ENCODE measurements at places on chromosomes 16 and 17.

DNA sequence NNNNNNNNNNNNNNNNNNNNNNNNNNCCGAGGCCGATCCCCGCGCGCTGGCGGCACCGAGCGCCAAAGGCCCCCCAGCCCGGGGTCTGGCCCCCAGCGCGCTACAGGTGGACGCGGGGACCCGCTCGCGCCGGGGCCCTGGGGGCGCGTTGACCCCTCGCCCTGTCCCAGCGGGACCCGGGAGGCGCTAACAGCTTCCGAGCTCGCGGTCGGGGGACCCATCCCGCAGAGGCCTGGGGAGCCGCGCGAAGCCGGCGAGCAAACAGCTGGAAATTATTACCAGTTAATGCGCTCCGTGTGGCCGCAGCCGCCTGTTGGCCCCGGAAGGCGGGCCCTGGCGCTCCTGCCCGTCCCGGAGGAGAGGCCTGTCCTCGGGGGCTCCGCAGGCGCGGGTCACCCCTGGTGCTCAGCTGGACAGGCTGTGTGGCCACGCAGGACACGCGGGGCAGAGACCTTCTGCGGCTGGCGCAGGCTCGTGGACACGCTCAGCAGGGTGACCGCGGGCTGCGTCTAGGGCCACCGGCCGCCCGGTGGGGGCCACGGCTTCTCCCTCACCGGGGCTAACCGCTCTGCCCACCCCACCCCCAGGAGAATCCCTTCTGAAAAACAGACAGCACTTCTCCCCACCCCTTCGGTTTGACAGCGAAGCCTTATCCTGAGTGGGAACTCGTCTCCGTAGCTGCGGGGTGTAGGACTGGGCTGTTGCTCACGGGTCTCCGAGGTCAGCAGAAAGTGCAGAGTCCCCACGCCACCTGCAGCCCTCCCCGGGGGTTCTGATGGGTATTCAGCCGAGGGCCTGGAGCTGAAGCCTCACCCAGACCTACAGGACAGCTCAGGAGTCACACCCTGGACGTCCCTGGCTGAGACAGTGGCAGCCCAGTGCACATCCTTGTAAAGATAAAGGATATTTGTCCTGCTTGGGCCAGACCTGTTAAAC, 138.7 kb upstream of the RPH3AL start:
- DNase-seq, result peak; percentile 19

DNA sequence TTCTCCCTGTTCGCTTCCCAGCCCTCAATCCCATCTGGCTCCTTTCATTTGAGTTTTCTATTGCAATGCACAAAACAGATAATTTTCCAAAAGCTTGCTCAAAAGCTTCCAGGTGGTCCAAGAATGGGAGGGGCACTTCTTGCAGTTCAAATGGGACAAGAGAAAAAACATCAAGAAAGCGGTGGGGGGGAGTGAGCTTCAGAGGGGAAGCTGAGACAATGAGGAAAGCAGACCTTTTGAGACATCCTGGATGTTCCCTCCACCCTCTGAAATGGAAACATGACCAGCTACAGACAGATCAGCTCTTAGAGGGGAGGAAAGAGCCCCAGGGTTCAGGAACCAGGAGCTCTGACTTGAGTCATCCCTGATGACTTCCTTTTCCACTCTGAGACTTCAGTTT, 368.2 kb downstream of the SLC39A11 start:
- DNase-seq, result no peak

GRCh38 chr17:15319452-15320010, 21.9 kb downstream of the TEKT3 start:
- no peak for DNase-seq

- DNase-seq, result no peak
These were observed 3.9 kb downstream of the GFAP start for GRCh38 chr17:44911133-44912001.

GRCh38 chr17:68733241-68734176, 132.3 kb upstream of the FAM20A start:
- no peak for DNase-seq
